Posterior cingulate gyrus (tissue), 11 donors: ENCODE measurements at places on chromosomes 12 and 14.
A peak's percentile ranks its signal among the peaks of the same experiment; 100 is the strongest.

GRCh38 chr14:23128969-23129758 is 10.1 kb upstream of the CEBPE start:
- DNase-seq, result no peak

DNA sequence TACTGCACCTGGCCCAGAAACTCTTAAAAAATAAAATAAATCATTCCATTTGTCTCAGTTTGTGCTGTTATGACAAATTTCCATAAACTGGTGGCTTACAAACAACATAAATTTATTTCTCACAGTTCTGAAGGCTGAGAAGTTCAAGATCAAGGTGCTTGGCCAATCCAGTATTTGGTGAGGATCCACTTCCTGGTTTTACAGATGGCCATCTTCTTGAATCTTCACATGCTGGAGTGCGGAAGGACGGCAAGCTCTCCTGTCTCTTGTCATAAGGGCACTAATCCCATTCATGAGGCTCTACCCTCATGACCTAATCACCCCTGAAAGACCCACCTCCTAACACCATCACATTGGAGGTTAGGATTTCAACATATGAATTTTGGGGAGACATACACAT is 29.9 kb upstream of the MYBPC1 start:
- no peak for DNase-seq

- DNase-seq, result no peak
Observed at GRCh38 chr14:68628605-68629310, 164.1 kb downstream of the ZFP36L1 start.

DNA sequence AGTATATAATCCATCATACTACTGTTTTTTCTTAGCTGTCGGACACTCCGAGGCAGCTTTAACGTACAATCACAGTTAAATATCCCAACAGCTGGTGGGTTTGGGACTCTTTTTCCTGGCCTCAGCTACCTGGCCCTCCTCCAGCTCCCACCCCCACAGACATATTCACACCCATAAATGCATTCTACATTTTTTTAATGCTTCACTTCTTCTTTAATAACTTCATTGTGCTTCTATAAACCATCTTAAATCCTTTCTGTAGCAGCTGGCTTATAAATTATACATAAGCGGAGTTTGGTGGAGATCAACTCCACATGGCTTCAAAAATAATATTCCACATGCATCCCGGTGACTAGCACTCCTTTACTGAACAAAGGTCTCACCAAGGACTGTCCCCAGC is 33.3 kb downstream of the TDG start:
- DNase-seq, result no peak

DNA sequence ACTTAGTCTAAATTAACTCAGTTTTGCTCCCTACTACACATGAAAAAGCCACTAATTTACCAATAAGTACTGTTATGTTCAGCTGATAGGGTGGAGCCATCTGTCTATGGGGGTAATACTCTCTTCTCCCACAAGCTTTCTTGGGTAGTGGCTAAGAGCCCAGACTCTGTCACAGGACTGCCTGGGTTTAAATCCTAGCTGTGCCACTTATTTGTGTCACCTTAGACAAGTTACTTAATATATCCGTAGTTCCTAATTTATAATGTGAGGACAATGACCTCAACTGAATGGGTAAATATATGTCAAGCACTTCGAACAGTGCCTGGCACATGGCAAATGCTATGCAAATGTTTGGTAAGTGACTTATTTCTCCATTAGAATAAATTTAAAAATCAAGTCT is 185.6 kb downstream of the DACT1 start:
- no peak for DNase-seq

DNA sequence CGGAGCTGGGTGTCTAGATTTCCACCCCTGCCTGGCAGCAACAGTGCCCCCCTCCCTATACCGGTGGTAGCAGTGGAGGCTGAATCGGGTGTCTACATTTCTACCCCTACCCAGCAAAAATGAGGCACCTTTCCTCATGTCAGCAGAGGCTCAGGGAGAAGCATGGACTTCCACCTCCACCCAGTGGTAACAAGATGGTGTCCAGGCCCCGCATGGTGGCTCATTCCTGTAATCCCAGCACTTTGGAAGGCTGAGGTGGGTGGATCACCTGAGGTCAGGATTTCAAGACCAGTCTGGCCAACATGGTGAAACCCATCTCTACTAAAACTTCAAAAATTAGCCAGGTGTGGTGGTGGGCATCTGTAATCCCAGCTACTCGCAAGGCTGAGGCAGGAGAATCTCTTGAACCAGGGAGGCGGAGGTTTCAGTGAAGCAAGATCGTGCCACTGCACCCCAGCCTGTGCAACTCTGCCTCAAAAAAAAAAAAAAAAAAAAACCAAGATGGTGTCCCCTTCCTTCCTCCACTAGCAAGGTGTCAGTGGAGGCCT is 35.5 kb upstream of the OR5AU1 start:
- DNase-seq, result no peak

DNA sequence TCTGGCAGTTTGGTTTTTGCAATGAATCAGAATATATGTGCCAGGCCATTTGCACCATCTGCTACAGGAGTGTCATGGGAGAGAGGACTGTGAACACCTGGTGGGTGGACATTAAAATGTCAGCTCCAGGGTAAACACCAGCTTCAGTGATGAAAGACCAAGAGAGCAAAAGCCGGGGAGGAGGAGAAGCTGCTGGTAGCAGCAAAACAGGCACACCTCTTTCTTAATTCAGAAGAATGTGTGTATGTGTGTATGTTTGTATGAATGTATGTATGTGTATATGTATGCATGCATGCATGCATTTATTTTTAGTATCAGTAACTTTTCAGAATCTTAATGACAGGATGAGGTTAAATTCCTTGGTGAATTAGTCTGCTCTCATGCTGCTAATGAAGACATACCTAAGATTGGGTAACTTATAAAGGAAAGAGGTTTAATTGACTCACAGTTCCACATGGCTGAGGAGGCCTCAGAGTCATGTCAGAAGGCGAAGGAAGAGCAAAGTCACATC is 357.4 kb upstream of the PRICKLE1 start:
- DNase-seq, result peak; percentile 61

- DNase-seq, result no peak
Observed at GRCh38 chr14:100871234-100872186, 32.0 kb downstream of the RTL1 start.

DNA sequence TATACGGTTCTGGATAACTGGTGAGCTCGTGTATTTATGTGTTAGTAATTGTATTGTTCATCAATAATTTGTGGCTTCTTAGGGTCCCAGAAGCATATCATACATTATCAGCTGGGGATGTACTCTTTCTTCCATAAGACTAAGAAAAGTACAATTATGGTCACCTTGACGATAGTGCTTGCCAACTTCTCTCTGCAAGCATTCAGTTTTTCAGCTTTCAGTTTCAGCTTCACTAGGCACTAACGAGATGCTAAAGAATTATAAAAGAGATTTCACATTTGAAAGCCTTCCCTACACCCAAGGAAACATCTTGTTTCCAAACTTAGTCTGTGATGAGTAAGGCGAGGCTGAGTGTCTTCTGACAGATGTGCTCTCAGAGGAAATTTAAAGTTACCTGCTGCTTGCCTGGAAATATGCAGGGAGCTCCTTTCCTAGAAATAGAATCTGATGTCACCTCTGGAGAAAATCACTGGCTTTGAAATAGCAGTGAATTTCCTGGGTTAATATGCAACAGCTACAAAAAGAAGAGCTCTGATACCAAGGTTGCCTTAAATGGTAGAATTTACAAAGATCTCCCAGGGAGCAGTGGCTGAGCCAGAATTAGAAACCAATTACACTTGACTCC is 1419.9 kb upstream of the TMEM132C start:
- DNase-seq, result no peak

DNA sequence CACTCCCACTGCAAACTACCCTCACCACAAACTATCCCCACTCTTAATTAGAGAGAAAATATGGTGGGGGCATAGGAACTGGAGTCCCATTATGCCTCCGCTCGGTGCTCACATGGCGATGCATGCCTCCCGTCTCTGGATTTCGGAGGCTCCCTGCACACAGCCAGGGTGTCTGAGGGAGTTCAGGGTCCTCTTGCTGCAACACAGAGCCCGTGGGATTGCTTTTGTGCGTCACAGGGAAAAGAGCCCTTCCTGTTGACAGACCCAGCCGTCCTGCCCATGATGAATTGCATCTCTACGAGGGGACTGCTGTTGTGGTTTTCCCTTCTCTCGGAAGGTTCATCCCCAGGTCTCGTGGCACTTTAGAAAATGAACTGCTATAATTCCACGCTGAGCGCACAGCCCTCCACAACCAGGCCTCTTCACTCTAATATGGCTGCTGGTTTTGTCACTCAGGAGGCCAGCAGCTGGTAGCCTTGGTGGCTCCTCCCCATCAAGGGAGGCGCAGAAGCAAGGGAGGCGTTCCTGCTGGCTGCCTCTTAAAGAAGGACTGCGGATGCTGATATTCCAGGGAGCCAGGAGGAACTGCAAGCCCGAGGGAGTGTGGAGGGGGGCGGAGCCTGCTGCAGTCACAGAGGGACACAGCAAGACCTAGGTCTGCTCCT is 158.0 kb downstream of the KCNA5 start:
- no peak for DNase-seq

DNA sequence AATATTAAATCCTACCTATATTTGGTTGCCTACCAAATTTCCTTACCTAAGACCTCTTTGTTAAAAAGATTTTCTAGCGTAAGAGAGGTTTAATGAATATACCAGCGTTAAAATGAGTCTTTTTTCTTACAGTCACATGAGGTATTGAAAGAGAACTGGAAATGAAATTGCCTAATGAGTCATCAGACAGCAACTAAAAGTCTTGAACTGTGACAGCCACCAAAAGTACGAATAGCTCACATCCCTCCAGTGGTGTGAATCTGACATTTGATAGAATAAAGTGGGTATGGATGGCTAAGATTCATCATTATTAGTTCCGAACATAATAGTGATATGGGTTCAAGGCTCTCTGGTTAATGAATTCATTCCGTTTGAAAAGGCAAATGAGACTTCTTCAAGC is 1297.3 kb downstream of the AACS start:
- no peak for DNase-seq

DNA sequence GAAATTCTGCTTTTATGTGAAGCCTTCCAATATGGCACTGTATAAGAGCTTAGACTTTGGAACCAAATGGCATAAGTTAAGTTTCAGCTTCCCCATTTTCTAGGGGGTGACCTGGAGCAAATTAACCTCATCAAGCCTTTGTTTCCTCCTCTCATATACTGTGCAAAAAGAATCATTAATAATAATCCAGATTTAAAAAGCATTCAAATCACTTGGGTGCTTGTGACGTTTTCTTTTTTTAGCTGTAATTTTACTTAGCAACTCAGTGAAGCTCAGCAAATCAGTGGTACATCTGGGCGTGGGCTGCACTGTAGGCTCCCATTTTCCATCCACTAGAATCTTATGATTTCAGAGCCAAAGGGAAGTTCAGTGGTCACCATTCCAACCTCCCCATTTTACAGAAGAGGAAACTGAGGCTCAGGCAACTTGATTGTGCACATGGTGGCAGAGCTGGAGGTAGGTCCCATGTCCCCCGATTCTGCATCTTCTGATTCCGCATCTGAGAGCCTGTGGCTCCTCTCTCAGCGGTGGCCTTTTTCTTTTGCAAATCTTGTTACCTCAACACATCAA is 131.2 kb downstream of the SNAPC1 start:
- no peak for DNase-seq

GRCh38 chr12:94033101-94033500 is 115.3 kb upstream of the PLXNC1 start:
- no peak for DNase-seq

DNA sequence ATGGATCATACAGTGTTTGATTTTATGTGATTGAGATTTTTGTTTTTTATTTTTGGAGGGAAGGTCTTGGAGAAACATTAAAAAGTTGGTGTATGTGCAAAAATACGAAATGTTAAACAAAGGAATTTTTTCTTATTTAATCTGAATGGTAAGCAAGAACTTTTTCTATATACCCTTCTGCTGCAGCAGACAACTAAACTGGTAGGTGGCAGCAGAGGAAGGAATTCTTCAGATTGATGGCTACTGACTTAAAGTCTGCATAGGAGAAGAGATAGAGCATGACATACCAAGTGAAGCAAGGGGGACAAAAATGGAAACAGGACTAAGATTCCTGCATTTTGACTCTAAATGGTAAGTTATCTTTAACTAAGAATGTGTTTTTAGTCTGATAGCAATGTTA is 42.0 kb upstream of the A2ML1 start:
- DNase-seq, result no peak

- DNase-seq, result no peak
Observed at GRCh38 chr14:61573748-61574513, 121.4 kb upstream of the HIF1A start.

DNA sequence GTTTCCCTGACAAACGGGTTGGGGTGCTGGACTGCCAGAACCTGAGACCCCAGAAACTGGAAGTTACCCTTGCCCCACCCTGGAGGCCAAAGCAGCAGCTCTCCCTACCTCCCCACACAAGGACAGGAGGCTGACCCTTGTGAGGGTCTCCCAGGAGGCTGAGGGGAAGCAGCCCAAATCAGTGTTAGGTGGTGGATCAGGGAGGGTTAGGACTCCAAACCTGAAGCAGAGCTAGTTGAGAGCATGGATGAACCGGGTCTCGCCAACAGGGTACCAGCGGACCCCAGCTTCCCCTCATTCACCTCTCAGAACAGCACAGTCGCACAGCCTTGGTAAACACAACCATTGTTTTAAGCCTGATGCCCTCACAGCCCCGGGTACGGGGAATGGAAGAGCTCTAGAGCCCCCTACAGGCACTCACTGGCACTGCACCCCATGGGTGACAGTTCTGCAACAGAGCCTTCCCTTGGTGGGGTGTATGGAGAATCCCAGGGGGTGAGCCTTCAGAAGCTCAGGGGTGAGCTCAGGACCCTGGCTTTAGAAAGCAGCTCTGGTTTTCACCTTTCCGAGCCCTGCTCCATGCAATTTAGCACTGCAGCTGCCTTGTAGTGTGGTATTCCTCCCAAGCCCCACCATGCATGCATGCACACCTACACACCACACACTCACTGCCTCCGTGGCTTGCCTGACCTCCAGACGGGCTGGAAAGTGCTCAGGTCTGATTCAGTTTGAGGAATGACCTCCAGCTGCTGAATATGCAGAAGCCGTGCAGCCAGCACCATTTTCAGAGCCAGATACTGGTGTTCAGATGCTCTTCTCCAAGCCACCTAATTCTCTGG is 11.2 kb downstream of the ESRRB start:
- peak; percentile 78 for DNase-seq

- DNase-seq, result no peak
Observed at GRCh38 chr14:58662759-58663158, 25.0 kb downstream of the DACT1 start.

GRCh38 chr14:36485773-36486172 is 34.3 kb downstream of the NKX2-1 start:
- no peak for DNase-seq

DNA sequence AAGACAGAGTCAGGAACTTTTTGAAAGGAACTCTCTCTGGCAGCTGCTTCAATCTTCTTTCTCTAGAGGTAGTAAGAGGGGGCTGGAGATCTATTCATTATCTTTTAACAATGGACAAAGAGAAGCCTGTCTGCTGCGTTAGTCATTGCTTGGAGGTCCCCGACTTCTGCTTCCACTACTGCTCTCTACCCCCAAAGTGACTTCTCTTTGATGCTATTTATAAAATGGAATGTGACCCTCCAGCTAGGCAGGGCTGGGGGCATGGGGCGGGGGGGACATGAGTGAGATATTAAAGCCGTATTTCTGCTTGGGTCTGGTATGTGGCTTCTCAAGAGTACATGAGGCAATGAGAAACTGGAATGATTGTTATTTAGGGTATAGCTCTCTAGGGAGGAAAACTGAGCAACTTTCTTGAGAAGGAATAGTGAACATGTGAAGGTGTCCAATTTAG is 41.4 kb upstream of the NUDT4 start:
- no peak for DNase-seq
